AG04450 (cell line): ENCODE measurements at places on chromosomes 5 and 9. TPM values are rescaled to one million over a fixed set of nuclear protein-coding genes. Genes with fewer than 3 reads are reported as not detected.

DNA sequence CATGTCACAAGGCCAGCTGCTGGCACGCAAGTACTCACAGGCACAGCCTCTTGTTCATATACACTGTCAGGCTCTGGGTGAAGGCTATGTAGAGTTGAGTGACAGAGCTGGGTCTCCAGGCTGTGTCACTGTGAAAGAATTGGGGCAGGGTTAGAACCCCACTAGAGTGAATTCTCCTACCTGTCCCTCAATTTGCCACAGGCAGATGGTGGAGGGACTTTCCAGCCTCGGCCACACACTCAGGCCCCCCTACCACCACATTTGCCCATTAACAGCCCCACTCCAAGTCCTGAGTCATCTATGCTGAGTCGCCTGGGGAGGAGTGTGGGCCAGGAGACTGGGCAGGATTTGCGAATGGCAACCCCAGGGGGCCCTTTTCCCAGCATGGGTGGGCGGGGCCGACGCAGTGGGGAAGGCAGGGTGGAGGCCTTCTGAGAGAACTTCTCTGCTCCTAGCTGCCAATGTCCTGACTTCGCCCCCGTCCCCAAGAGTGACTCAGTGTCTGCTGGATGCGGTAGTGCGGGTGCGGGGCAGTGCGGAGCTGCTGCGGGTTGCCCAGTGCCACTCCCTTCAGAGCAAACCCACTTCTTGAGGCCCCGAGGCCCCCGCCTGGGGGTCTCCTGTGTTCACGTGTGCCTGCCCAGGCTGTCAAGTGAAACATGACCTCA is 50.3 kb upstream of the PSD2 start:
- no peak for DNase-seq

GRCh38 chr5:16946725-16947124 is 10.6 kb upstream of the MYO10 start:
- no peak for DNase-seq

HRH2 gene
- not detected in 2 replicates for polyA plus RNA-seq

OTP gene
- not detected in 2 replicates for polyA plus RNA-seq

POLR1E gene
- polyA plus RNA-seq = 42.2 and 44.5 TPM in 2 replicates

- DNase-seq = no peak
Observed at GRCh38 chr9:93121316-93122241, 12.5 kb downstream of the NINJ1 start.

TAF11L3 gene
- not detected in 2 replicates for polyA plus RNA-seq

DNA sequence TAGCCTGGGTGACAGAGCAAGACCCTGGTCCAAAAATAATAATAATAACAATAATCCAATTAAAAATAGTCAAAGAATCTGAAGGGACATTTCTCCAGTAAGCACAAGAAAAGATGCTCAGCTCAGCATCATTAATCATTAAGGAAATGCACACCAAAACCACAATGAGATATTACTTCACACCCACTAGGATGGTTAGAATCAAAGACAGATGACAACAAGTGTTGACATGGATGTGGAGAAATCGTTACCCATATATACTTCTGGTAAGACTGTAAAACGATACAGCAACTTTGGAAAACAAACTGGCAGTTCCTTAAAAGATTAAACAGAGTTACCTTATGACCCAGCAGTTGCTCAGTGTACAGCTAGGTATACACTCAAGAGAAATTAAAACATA is 5.3 kb upstream of the FANCG start:
- DNase-seq = no peak

DNA sequence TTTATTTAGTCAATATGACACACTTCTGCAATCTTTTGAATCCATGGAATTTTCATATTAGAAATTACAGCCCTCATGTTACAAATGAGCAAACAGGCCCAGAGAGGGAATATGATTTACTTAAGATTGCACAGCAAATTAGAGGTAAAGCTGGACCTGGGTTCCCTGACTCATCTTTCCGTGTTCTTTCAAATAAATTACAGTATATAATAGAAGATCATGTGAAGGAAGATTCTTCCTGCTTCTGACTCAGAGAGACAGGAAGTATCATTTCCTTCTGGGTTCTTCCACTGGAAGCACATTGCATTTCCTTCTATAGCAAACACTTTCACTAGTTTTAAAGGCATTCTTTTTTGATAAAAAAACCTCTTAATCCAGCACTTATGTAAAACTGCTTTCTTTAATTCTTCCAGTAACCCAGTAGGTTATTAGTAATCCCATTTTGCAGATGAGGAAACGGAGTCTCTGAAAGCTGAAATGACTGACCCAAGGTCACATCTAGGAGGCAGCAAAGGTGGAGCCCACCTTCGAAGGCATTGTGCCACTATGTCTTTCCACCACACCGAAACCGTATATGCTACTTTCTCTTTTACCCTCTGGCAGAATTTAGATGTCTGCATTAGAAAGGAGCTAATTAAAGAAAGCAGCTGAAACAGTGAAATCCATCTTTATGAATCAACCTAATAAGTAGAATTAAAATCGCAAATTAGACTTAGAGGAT is 566.7 kb upstream of the KLF4 start:
- DNase-seq = no peak

DNA sequence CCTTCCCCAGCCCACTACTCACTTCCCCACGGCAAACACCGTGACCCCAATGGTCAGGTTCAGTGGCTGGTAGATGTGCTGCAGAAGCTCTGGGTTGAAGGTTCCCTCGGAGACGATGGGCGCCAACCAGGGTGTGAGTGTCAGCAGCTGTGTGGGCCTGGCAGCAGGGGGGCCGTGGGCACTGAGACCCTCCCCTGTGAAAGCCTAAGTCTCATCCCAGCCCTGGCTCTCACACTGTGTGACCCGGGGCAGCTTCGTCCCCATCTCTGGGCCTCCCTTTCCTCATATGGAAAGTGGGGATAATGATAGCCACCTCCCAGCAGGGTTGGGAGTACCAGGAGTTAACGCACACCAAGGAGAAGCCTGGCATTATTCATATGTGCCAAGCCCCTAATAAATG is 8.6 kb downstream of the GBGT1 start:
- no peak for DNase-seq

DNA sequence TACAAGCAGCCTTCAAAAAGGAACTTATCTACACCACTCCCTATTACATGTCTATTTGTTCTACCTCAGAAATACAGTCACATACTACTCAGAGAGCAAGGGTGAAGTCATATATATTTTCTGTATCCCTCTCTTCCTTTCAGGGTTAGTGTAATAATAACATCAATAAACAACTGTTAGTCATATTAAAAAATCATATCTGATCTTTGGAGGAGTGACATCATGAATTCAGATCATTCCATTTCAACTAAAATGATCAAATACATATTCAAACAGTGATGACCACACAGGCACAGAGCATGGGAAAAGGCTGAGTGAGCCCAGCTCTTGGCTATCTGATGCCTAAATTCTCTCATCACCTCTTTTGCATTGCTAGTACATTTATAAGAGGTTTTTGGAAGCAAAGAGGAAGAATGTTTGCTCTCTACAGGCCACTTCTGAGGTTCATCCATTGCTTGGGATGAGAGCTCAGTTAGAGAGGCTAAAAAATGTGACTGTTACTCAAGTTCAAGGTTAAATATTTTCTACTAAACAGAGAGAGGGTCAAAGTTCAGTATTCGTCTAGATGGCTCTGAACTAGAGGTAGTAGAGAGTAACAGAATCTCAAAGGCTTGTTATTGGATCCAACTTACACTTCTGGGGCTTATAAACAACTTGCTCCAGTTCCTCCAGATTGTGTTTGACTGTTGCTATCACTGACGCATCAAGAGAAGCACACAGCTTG is 39.0 kb downstream of the RIGI start:
- DNase-seq = peak; percentile 27

BTNL9 gene
- polyA plus RNA-seq = not detected in 2 replicates

DNA sequence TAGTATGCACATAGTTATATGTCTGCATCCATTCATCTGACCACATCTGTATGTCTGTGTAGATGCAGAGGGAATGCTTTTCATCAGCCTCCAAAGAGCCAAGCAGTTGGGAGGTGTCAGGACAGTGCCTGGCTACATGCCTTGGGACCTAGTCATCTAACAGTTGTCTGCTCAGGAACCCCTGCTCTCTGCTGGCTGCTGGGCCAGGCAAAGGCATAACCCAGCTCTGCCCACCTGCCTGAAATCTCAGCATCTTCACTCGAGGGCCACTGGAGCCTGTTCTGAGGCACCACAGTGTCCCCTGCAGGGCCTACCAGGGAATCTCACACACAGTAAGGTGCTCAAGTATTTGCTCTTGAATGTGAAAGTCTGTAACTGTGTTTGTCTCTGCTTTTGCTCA is 3.7 kb downstream of the C9orf50 start:
- peak; percentile 67 for DNase-seq

DNA sequence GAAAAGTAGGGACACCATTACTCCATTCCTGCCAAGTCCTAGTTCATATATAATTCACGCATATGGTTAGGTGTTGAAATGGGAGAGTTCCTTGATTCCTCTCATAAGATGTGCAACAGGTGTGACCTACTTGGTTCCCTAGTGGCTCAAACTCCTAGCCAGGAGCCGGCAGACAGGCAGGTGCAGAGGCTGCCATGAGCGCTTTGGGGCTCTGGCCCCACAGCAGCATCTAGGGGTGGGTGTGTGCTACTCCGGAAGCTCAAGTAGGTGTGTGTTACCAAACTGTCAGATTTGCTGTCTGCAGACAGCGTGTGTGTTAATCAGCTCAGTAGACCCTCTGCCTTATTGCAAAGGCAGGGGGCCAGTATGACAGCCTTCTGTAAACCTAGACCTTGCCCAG is 1652.4 kb upstream of the ACO1 start:
- DNase-seq = no peak

GRCh38 chr5:115557667-115558387 is 13.3 kb upstream of the FEM1C start:
- DNase-seq = no peak

SOWAHA gene
- 0.05 TPM in 1 of 2 replicates, not detected in the other for polyA plus RNA-seq

- DNase-seq = no peak
Observed at GRCh38 chr9:35771075-35771433, 17.0 kb upstream of the MSMP start.

SUSD3 gene
- polyA plus RNA-seq = 1.4 and 1.8 TPM in 2 replicates

CCNJL gene
- polyA plus RNA-seq = 3.8 and 4.4 TPM in 2 replicates

PKD2L2 gene
- 0.09 TPM in 1 of 2 replicates, not detected in the other for polyA plus RNA-seq

GRCh38 chr9:134742822-134743535 is 101.4 kb downstream of the COL5A1 start:
- DNase-seq = no peak

- DNase-seq = no peak
Observed at GRCh38 chr9:136093995-136094881, 851 bp downstream of the NACC2 start.

DNA sequence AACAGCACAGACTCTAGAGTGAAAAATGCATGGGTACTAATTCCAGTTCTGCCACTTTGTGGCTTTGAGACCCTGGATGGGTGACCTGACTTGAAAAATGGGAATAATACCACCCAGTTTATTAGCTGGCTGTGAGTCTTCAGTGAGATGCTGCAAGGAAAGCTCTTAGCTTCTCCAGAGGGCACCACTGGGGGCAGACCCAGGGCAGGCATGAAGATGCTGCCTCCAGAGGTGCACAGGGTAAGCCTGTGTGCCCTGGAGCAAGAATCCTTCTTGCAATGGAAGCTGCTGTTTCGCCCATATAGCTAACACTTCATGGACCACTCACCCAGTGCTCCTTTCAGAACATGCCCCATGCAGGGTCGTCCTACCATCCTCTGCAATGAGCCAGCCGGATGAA is 75.7 kb downstream of the C5orf15 start:
- no peak for DNase-seq

GRCh38 chr9:7542693-7543092 is 256.9 kb downstream of the DMAC1 start:
- no peak for DNase-seq
